Kasumi-1 (cell line): ENCODE measurements at places on chromosomes 5 and 9.

DNA sequence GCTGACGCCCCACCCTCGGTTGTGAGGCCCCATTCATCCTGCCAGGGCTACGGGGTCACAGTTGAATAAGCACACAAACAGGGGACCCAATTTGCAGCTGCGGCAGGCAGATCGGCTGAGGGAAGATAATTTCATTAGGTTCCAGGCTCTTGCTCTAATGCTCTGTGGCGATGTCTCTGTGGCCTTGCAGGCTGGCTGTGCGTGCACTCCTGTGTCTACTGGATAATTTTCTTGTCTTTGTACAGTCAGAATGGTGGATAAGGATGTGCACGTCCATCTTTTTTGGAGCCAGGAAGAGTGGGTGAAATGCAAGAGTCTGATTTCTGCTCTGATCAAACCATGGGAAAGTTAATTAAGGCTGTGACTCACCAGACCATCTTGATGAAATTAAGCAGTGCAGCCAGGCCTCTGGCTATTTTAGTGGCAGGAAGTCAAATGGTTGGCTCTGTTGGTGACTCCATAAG is 39.2 kb downstream of the NSG2 start:
- no peak for DNase-seq

GRCh38 chr9:114909661-114910060 is 20.7 kb downstream of the TNFSF8 start:
- no peak for DNase-seq

- no peak for DNase-seq
Measured at GRCh38 chr9:116075191-116075590, 78.4 kb upstream of the PAPPA start.

DNA sequence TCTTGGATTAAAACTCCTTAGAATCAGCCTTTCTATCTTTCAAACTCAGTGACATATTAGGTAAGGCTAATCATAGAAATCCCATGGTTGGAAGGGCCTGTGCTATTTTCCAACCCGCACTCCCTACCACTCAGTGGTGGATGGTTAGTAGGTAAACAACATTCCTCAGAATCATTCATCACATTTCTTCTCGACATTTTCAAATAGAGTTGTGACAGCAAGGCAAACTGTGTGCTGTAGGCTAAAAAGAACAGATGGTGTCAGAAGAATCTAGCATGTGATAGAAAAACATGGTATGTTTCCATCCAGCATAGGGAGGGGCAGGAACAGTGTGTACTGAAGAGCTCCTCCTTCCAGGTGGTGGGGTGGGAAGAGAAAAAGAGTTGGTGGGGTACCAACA is 227.3 kb upstream of the NMUR2 start:
- DNase-seq, result no peak

GRCh38 chr5:171494452-171495121 is 75.1 kb downstream of the FGF18 start:
- no peak for DNase-seq

DNA sequence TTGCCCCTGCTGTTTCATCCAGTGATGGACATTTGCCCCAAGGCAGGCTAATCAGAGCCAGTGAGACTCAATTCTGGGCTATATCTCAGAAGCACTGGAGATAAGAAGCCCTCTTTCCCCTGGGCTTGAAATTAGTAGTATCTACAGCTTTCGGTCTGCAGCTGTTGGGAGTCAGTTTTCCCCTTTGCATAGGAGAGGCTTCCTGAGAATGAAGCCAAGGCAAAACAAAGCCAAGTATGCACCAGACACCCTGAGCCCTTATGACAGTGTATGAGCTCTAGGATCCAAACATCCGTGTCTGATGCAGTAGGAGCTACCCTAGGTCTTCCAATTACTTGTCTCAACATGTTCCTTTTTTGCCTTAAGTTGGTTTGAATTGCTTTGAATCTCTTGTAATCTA is 79.2 kb upstream of the PANK3 start:
- no peak for DNase-seq

GRCh38 chr5:67516948-67517565 is 320.5 kb upstream of the CD180 start:
- DNase-seq, result no peak

DNA sequence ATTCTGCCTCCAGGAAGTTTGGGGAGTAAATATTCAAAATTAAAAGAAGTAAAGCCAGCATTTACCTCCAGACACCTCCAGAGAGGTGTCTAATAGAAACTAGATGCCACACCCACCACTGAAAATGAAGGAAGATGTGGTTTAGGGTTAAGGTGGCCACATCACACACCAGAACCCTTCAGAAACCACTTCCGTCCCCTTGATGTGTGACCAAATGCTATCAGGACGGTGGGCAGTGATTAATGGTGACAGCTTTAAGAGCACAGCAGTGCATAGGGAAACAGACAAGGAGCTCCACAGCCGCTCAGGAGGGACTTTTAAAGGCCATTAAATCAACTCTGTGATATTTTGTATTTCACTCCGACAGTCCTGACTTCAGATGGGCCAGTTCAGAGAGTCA is 295.2 kb downstream of the BRINP1 start:
- no peak for DNase-seq
